Spinal cord (tissue), 10 donors: ENCODE measurements at places on chromosomes 7 and 10. TPM values are rescaled to one million over a fixed set of nuclear protein-coding genes. Genes with fewer than 3 reads are reported as not detected.

AFAP1L2 gene
- 48.3 TPM for total RNA-seq

EVX1 gene
- not detected for total RNA-seq

PRLHR gene
- 0.22 TPM for total RNA-seq

FAM131B gene
- total RNA-seq: 26.7 TPM

UTF1 gene
- not detected for total RNA-seq

CACNB2 gene
- total RNA-seq: 32.7 TPM

PDZD7 gene
- total RNA-seq: 5.0 TPM

C10orf143 gene
- total RNA-seq: 0.79 TPM

PLAU gene
- 5.3 TPM for total RNA-seq

CPEB3 gene
- total RNA-seq: 29.3 TPM

TLL2 gene
- 4.4 TPM for total RNA-seq

SHH gene
- 0.94 TPM for total RNA-seq

DENND10 gene
- total RNA-seq: 55.2 TPM

ACSM6 gene
- total RNA-seq: not detected

BNIP3 gene
- 70.3 TPM for total RNA-seq

PAX2 gene
- total RNA-seq: 13.6 TPM

ITGB8 gene
- 193 TPM for total RNA-seq

FKBP6 gene
- 0.11 TPM for total RNA-seq

DKK1 gene
- total RNA-seq: 7.8 TPM

GNG11 gene
- 13.4 TPM for total RNA-seq

PLCE1 gene
- total RNA-seq: 23.3 TPM

FAM20C gene
- total RNA-seq: 27.9 TPM

ABCC2 gene
- 0.50 TPM for total RNA-seq

EPO gene
- total RNA-seq: 0.28 TPM

TET1 gene
- 24.4 TPM for total RNA-seq

SLC18A2 gene
- 5.8 TPM for total RNA-seq
